Hindlimb muscle (tissue), 1 donor: ENCODE measurements at places on chromosomes 1 and 21.
A peak's percentile ranks its signal among the peaks of the same experiment; 100 is the strongest.

GRCh38 chr1:83857103-83857502 lies 141.8 kb downstream of the TTLL7 start:
- peak; percentile 15 for DNase-seq

- no peak for DNase-seq
Measured at GRCh38 chr1:13663969-13664368, 36.0 kb upstream of the PRDM2 start.

- peak; percentile 82 for DNase-seq
Measured at GRCh38 chr1:98661544-98662355, at the start of gene SNX7. TSS of gene SNX7 (plus strand) at chr1:98661721. CDS start at chr1:98661732, 11 bp downstream.

- no peak for DNase-seq
Measured at GRCh38 chr1:44985747-44986359, 542 bp downstream of the EIF2B3 start.

- no peak for DNase-seq
Measured at GRCh38 chr1:38598118-38598517, 261.5 kb downstream of the RRAGC start.

DNA sequence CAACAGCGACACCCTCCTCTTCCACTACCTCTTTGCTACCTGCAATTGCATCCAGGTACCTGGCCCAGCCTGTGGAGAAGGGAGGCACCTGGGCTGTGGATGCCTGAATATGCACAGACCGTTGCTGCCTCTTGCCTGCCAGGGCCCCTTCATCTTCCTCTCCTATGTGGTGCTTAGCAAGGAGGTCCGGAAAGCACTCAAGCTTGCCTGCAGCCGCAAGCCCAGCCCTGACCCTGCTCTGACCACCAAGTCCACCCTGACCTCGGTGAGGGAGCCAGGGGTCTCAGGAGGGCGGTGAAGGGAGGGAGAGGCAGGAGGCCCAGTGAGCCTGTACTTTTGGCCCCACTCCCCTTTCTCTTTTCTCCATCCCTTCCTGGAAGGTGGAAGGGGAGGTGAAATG lies 11.5 kb downstream of the PSRC1 start:
- no peak for DNase-seq

- no peak for DNase-seq
Measured at GRCh38 chr1:245871915-245872314, 635.2 kb downstream of the SMYD3 start.

GRCh38 chr1:177912991-177913390 lies 56.9 kb downstream of the SEC16B start:
- DNase-seq = no peak

GRCh38 chr1:32890516-32891240 lies 4.4 kb downstream of the HPCA start:
- DNase-seq = no peak

DNA sequence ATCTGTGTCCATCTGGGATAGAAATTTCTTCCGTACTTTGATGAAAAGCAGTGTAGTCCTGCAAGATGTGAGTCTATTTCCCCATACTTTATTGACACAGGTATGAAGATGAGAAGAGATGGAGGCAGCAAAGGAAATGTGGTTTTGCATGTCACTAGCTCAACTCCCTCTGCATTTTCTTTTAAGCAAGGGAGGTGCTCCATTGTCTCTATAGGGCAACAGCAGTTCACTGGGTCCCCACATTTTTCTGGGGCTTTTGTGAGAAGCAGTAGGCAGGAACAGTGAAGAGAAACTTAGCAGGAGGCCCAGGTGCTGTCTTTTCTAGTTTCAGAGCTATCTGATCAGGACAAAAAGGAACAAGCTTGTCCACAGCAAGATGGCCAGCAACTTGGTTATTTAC lies 37.1 kb downstream of the C21orf91 start:
- no peak for DNase-seq

GRCh38 chr1:202586018-202586821 lies 124.0 kb downstream of the SYT2 start:
- DNase-seq = no peak

DNA sequence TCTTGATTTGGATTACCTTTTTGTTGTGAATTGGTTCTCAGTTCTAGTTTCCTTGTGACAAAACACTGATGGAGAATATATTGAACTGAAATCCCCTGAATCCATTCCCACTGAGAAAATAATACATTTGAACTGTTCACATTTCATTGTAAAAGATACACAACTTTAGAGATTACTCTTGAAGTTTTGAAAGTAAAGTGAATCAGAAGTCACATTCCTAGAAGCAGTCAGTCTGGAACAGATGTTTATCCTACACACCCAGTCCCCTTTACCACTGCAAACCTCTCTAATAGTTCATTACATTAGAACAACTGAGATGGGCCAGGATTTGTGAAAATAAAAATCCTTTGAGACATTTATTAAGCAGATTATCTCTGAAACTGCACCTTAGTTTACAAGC lies 3.4 kb downstream of the RERE start:
- DNase-seq = no peak

DNA sequence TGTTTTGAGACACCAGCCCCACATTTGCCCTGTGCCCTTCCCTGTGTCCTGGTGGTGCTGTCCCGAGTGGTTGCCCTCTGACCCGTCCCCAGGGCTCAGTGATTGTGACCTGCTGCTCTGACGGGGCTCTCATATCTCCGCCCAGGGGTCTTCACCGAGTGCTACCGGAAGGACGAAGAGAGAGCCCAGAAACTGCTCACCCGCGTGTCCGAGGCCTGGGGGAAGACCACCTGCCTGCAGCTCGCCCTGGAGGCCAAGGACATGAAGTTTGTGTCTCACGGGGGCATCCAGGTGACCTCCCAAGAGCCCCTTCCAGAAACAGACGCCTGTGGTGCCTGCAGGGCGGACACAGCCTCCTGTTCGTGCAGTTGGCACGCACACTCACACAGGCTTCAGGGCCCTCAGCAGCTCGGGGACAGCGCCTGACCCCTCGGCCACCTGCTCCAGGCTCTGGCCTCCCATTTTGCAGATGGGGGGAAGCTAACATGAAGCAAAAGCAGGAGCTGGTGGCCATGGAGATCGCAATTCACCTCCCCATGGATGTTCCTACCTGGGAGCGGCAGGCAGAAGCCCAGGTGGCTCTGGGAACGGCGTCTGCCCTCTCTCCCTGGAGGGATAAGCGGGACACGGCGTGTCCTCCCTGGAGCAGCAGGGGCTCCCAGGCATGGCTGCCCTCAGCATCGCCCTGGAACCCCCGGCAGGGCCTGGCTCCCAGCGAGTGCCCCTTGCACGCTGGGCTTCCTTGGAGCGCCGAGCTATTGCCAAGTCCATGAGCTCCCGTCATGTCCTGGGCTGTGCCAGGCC lies 45.9 kb downstream of the TRPM2 start:
- no peak for DNase-seq

DNA sequence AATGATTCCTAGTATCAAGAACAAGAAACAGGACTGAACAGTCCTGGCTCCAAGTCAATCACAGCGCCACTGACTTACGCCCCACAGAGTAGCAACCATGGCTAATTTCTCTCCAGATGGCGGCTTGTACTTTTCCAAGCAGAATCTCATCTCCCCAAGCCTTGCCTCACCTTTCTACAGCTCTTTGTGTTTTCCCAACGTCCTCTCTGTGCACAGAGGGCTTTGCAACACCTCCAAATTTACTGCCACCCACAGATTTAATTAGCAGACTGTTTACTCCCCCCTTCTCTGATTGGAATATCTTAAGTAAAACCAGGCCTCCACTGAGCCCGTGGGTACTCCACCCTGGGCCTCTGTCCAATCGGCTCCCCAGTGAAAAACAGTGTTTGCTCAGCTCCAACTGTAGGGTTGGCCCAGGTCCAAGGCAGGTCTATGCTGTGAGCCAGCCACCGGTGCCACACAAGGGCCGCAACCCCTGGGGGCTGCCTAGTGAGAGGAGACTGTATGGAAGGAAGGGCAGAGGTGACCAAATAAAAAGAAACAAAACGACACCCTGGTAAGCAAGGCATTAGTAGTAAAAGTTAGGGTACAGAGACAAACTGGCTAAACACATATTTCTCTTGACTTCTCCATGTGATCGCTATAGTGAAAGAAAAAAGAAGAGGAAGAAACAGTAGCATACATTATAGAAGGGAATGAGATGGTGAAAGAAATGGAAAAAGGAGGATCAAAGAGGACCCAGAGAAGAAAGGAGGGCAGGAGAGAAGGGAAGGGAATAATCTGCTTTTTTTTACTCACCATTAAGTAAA lies 128.4 kb upstream of the SOD1 start:
- DNase-seq = no peak

DNA sequence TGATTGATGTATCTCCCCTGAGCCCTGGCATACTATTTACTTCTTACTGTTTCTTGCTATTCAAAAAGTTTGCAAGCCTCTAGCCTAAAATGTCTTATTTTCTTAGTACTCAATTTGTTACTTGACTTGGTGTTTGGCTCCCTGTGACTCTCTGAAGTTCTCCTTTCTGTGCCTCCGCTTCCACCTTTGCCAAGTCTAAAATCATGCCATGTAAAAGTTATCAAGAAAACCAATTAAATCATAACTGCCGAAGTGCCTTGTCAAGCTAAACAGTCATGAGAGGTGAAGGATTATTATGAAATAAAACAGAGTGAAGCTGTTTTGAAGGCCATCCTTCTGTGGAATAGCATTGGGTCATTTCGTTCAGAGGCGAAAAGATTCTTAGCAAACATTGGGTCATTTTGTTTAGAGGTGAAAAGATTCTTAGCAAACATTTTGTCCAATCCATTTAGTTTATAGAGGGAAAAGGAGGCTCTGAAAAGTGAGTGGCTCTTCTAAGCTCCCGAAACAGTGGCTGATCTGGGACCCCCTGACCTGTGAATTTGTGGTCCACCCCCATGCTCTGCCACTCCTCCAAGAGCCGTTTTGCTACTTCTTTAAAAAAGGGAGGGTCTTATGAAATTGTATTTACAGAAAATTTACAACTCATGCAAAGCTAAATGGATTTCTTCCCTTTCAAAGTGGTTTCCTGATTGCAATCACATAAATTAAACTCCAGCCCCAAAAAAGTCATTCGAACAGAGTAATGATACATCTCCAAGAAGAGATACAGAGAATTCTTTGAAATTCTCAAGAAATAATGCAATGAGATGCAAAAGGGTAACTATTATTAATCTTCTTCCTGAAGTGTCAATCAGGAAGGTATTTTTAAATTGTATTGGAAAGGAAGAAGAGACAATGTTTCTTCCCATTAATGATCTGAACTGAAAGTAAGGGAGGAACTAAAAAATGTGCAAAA lies 141.4 kb downstream of the RUNX1 start:
- DNase-seq = no peak

- DNase-seq = no peak
Measured at GRCh38 chr1:28803051-28803450, 8.9 kb upstream of the OPRD1 start.

DNA sequence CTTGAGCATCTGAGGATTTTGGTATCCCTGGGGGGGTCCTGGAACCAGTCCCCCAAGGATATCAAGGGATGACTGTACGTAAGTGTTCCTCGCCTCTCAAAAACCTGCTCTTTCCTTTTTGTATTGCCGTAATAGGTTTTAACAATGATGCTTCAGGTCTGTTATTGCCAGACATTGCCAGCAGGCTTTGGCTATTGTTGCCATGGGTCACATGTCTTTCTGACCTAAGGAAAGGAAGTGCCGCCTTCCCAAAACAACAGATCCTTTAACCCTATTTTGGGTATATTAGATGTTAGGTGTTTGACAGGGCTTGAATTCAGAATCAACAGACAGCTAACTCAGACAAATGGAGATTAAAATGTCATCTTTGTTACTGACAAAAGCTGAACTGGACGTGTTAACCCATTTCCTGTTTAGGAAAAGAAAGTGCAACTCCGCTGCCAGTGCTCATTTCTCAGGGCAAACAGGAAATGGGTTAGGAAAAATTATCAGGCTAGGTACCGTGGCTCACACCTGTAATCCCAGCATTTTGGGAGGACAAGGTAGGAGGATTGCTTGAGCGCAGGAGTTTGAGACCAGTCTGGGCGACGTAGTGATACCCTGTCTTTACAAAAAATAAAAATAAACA lies 12.4 kb upstream of the PRPF38B start:
- DNase-seq = no peak

DNA sequence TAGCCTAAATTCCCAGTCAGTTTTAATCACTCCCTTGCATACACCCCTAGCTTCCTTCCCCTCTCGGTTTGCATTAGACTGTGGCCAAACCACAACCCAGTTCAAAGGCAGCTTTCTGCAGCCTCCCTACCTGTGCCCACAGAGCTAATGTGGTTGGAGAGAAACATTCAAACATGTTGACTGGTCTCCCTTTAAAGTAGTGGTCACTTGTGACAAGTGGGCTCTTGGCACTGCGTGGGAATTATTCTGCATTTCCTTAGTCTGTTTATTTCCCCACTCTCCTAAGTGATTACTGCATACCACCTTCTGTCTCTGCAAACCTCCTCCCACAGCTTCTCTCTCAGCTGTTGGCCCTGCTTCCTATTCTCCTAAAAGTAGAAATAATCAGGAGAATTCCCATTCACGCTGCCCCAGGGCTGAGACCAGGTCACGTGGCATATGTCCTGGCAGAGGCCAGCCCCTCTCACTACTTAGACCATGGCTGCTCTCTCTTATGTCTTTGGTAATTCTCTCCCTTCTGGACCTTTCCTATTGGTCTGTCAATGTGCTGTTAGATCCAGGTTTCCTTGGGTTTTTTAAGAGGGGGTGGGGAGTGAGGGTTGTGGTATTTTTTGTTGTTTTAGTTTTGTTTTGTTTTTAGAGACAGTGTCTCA lies 38.4 kb upstream of the CD101 start:
- DNase-seq = no peak

DNA sequence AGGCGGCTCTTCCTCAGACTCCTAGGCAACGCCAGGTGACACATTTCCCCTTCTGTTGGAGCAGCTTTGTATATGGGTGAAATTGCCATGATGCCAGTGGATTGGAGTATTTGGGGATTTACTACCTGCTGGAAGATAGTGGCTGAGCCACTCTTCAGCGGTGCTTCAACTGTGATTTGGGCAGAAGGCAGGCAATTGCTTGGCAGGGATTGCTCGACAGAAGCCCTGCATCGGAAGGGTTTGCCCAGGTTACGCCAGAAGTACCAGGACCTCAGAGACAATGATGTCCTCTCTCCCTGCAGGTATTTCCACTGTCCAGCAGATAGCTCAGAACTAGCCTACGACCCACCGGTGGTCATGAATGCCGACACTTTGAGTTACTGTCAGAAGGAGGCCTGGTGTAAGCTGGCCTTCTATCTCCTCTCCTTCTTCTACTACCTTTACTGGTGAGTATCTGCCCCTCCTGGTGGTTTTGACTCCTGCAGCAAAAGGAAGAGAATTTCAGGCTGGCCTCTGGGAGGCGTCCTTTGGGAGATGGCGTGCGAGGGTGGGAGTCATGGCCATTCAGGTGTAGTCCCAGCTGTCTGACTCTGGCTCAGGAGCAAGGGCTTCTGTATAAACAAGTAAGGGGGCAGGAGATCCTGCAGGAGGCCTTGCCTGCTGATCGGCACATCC lies 118.3 kb downstream of the CNIH3 start:
- DNase-seq = no peak

- DNase-seq = peak; percentile 69
Measured at GRCh38 chr1:85360730-85361493, 84.5 kb upstream of the BCL10 start.

DNA sequence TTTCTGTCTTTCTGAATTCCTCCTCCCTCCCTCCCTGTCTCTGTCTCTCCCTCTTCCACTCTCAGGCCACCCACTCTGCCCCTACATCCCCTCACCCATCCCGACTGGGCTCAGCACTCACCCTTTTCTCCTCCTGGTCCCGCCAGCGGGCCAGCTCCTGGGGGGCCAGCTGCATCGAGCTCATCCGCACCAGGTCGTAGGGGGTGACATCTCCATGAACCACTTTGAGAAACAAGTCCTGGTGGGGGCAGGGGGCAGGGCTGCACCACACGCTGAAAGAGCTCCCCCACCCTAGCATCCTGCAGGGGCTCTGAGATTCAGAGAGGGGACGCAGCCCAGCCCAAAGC lies 17.8 kb downstream of the SPOCD1 start:
- no peak for DNase-seq
